ENCODE measurements at places on chromosomes 11 and 22.

GRCh38 chr22:35033635-35034296 lies 32.2 kb upstream of the ISX start:
- no peak for DNase-seq

- no peak for DNase-seq
Observed at GRCh38 chr11:57274904-57275498, 38.0 kb upstream of the APLNR start.

GRCh38 chr22:23053051-23053707 lies 17.1 kb upstream of the GNAZ start:
- no peak for DNase-seq

GRCh38 chr11:10488934-10489691 lies 34.0 kb downstream of the AMPD3 start:
- DNase-seq: no peak

DNA sequence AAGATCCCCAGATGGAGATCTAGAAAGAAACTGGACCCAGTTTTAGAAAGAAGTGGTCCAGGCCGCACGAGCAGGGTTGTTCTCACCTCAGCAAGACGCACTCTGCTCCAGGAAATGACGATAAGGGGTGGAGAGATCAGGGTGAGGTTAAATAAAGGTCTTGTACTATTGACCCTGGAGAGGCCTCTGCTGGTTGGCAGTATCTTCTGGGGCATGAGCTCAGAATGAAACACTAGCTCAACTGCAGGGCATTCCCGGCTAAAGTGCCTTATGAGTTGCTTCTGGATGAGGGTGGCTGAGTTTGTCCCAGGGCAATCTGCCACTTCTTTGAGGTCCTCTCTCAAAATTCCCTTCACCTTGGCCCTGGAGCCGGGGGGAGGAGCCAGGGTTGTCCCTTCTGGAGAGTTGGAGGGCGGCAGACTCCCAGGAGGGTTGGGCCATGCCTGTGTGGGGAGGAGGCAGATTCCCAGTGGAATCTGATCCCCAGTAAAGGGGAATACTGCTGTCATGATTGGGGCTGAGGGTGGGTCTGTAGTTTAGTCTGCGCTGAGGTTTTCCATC lies 10.9 kb downstream of the USP2 start:
- no peak for DNase-seq

DNA sequence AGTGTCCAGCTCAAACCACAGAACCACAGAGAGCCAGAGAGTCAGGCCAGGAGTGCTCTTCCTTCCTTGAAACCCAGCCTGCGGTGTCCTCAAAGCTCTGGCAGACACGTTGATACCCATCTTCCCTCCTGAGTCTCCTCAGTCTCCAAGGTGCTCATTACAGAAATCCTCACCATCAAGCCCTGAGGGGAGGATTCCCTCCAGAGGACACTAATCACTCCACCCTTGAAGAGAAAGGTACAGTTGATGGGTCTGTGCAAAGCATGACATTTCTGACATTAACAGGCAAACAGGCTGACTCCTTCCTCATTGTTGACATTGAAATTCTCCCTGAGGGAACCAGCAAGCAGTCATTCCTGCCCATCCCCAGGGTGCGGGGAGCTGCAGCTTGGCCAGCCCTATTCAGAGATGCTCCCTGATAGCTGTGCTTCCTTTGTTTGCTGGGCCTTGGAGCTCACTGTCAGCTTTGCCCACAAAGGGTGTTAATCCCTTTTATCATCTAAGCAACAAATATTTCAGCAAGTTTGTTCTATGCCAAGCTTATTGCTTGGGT lies 101.7 kb upstream of the CSNK2A3 start:
- DNase-seq: no peak

DNA sequence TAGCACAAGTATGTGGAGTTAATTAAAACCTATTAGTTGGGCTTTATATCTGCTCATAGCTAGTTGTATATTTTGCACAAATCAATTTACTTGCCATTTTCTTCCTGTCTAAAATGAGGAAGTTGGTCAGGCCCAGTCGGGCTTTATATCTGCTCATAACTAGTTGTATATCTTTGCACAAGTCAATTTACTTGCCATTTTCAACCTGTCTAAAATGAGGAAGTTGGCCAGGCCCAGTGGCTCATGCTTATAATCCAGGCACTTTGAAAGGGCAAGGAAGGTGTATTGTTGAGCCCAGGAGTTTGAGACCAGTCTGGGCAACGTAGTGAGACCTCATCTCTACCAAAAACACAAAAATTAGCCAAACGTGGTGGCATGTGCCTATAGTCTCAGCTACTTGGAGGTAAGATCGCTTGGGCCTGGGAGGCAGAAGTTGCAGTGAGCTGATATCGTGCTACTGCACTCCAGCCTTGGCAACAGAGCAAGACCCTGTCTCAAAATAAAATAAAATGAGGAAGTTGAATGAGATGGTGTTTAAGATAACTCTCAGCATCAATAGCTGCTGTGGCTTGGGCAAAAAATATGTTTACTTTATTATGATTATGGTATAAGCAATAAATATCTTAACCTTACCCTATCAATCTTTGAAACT lies 1558.6 kb upstream of the RAG2 start:
- DNase-seq: no peak

Data from kidney epithelial cell (primary cell).